ENCODE measurements at places on chromosomes 1 and 21.

DNA sequence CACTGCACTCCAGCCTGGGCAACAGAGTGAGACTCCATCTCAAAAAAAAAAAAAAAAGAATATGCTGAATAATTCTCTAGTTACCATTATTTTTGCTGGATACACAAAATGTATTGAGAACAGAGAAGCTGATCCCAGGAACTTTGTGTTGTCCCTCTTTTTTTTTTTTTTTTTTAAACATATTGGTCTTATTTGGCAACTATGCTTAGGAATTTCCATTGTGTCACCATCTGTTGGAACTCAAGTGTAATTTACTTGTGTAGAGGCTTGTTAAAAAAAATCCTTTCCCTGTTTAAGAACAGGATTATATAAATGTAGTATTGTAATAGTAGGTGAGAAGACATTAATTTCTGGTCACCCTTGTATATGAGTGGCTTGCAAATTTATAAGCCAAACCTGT is 28.6 kb downstream of the CAMSAP2 start:
- no peak for DNase-seq

DNA sequence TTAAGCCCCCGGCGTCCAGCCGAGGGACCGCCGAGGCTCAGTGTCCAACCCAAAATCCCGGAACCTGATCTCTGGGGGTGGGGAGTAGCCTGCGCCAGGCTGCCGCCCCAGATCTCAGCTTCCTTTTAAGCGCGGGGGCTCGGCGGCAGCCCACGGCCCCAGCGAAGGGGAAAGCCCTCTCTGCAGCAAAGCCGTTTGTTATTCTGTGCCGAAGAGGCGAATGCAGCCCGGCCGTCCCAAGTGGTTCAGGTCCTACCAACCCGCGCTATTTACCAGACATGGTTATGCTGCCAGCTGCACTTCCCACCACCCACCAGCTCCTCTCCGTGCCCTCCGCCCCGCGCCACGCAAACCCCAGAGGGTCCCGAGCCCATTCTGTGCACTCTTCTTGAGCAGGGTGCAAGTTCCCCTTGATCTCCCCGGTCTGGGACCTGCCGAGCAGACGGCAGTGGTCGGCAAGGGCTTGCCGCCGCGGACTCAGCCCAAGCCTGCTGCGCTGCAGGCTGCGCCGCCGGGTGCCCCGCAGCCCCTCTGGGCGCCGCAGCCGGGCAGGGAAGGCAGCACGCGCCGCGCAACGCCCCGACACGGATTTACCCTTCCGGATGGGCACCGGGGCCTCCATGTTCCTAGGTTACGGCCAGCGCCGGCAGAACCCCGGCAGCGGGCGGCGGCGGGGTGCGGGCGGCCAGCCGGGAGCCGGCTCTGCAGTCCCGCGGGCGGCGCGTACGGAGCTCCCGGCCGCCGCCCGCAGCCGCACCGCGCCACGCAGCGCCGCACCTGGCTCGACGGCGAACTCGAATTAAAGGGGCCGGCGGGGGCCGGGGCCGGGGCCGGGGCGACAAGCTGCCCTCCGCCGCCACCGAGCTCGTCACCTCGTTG is 738 bp upstream of the KCNA2 start:
- peak; percentile 31 for DNase-seq

GRCh38 chr1:183227422-183228346 is 41.6 kb downstream of the LAMC2 start:
- peak; percentile 22 for DNase-seq

GRCh38 chr21:24995216-24995615 is 612.1 kb downstream of the MRPL39 start:
- no peak for DNase-seq

DNA sequence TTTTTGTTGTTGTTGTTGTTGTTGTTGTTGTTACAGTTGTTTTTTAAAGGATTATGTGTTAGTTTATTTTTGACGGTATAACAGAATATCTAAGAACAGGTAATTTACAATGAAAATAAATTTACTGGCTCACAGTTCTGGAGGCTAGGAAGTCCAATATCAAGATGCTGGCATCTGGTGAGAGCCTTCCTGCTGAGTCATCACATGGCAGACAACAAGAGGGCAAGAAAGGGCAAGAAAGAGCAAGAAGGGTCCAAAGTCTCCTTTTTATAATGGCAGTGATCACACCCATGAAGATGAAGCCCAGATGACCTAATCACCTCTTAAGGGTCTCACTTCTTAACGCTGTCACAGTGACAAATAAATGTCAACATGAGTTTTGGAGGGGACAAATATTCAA is 142.1 kb downstream of the NEGR1 start:
- no peak for DNase-seq

GRCh38 chr1:235859789-235860188 is 6.9 kb downstream of the LYST start:
- no peak for DNase-seq

- no peak for DNase-seq
Observed at GRCh38 chr1:225942574-225942973, 1.6 kb upstream of the LEFTY2 start.

DNA sequence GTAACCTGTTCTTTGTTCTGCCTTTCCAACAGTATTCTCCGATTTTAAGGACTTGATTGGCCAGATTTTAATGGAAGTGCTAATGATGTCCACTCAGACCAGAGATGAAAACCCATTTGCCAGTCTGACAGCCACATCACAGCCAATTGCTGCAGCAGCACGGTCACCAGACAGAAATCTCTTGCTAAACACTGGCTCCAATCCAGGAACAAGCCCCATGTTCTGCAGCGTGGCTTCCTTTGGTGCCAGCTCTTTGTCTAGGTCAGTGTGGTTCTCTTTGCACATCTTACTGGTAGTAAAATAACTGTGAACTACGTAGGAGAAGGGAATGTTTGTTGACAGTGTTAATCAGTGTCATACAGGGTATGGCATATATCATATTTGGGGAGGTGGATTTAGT is 72.7 kb downstream of the UBE4B start:
- DNase-seq, result peak; percentile 22

DNA sequence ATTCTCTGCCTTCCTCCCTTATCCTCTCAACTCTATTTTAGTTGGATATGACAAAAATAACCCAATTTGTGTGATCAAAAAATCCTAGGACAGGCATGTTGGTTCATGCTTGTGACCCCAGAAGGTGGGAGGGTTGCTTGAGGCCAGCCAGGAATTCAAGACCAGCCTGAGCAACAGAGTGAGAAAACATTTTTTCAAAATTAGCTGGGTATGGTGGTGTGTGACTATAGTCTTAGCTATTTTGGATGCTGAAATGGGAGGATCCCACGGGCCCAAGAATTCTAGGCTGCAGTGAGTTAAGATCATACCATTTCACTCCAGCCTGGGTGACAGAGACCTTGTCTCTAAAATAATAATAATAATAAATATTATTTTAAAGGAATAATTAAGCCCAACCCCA is 1383.1 kb upstream of the ADGRL2 start:
- DNase-seq, result no peak

DNA sequence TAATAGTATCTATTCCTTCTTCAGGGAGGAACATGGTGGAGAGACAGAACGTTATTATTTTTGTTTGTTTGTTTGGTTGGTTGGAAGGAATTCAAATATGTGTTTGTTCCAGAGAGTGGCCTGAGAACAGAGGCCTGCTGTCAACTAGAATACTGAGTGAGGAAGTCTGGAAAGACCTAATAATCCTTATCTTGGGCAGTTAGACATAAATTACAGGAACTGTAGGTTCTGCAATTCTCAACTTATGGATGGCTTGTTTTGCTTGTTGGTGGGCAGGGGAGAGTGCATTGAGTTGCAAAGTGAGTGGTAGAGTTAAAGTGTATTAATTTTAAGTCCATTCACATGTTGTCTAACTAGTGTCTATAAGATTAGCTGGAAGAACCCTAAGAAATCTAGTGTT is 197.6 kb downstream of the BACH1 start:
- DNase-seq, result no peak

- DNase-seq, result no peak
Observed at GRCh38 chr1:203636291-203636690, 9.7 kb downstream of the ATP2B4 start.

DNA sequence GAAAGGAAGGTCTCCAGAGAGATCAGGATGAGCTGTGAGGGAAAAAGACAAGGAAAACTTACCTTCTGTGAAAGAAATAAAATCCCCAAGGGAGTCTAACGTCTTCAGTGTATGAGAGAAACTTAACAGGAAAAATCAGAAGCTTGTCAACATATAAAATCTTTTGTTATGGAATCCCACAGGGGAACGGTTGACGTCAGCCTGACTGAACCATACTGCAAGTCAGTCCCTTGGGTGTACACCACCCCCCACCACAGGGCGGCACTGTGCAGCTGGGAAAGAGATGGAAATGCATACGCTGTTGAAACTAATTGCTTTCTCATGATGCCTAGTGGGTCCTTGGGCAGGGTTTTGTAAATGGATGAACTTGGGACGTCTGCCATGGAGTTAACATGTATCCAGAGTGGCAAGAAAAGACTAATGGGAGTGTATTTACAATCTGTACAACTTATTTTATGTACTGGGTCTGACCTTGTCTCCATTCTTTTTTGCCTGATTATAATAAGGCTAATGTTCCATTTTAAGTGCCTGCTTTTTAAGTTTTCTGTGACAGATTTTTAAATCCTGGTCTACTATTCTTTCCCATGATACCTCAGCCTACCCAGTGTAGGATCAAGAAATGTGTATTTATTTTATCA is 22.7 kb downstream of the UTP25 start:
- DNase-seq, result peak; percentile 67

- peak; percentile 43 for DNase-seq
Observed at GRCh38 chr1:58206749-58207148, 339.8 kb downstream of the OMA1 start.

GRCh38 chr21:42107177-42107880 is 36.2 kb downstream of the UMODL1 start:
- no peak for DNase-seq

- DNase-seq, result no peak
Observed at GRCh38 chr1:19477284-19478249, 7.8 kb downstream of the CAPZB start.

GRCh38 chr1:63501256-63501655 is 21.8 kb downstream of the ITGB3BP start:
- DNase-seq, result no peak

GRCh38 chr1:118842452-118843201 is 145.5 kb downstream of the TBX15 start:
- peak; percentile 89 for DNase-seq

- peak; percentile 69 for DNase-seq
Observed at GRCh38 chr1:38029081-38029681, 16.6 kb downstream of the UTP11 start.

GRCh38 chr1:24277420-24278169 is 41.6 kb upstream of the GRHL3 start:
- DNase-seq, result no peak

GRCh38 chr1:186643614-186644013 is 36.6 kb downstream of the PTGS2 start:
- no peak for DNase-seq

- peak; percentile 79 for DNase-seq
Observed at GRCh38 chr1:174743654-174744561, 255.8 kb upstream of the CACYBP start.

DNA sequence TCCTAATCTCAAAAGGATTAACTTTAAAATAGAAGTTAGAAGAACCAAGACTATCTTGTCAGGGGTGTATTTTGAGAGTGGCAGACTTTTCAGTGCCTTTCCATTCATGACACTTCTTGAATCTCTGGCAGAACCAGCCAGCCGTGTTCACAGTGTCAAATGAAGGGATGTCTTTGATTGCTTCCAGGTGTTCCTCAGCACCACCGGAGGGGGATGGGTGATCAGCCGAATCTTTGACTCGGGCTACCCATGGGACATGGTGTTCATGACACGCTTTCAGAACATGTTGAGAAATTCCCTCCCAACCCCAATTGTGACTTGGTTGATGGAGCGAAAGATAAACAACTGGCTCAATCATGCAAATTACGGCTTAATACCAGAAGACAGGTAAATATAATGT is 32.3 kb downstream of the FMO1 start:
- no peak for DNase-seq

DNA sequence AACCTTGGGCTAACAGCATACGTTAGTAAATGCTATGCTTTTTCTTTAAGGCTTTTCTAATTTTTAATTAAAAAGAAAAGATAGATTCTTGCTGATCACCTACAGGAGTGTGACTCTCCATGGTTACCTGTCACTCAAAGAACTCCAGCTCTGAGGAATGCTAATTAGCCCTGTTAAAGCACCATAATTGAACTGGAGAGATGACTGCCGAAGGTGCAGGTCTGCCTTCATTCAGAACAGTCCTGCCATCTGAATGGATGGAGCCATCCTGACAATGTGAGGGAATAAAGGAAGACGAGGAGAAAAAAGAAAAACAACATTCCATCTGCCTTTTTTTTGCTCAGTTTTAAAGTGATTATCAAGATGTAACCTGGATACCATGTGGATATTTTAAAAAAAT is 94.6 kb downstream of the ATP6V1G3 start:
- DNase-seq, result peak; percentile 18

- no peak for DNase-seq
Observed at GRCh38 chr1:94186946-94187345, 50.4 kb downstream of the ARHGAP29 start.

DNA sequence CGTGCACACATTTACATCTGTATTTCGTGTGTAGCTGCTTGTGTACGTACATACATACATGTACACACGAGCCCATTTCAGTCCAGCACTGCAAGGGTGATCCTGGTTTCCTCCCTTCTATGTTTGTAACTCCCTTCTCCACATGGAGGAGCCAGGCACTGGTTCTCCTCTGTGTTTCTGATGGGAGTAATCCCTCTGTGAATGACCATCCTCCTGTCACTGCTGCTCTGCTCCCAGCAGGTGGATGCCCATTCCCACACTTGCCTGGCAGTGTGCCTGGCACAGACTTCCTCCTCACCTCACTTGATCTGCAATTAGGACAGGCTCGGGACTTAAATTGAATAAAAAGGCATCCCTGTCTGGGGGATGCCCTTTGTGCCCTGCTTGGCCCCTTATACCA is 37.1 kb downstream of the TRAPPC10 start:
- DNase-seq, result peak; percentile 1

GRCh38 chr1:41842326-41842725 is 76.4 kb downstream of the HIVEP3 start:
- DNase-seq, result no peak

DNA sequence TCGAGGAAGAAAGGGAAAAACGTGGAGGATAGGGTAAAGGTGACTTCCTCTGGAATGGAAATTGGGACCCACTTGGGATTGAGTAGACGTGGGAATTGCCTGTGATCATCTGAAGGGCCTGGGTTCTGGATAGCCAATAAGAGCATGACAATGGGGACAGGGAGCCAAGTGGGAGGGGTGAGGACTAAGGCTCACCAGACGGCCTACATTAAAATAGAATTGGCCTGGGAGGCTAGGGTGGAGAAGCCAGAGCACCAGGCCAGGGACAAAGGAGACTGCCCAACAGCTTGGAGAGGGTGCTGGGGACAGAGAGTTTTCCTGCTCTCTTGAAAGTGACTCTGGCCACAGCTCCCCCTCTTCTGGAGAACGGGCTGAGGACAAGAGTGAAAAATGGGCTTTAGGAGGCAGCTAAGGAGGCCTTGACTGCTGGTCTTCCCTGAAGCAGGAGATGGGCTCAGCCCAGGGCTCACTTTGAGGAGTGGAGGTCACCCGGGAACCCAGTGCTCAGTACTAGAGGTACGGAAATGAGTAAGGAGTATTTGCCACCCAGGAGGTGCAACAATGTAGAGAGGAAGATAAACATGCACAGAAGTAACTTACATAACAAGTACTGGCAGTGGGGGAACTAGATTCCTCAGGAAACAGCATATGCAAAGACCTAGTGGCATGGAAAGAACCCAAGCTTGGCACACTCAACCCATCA is 18.8 kb downstream of the INKA2 start:
- DNase-seq, result no peak

GRCh38 chr21:31529406-31529805 is 130.1 kb upstream of the SOD1 start:
- no peak for DNase-seq

Measured in NCI-H1105 treated with DMSO at 0.1 percent for 48 hours (cell line).